ENCODE measurements at places on chromosomes 6 and 20. TPM values are rescaled to one million over a fixed set of nuclear protein-coding genes. Genes with fewer than 3 reads are reported as not detected.

DNA sequence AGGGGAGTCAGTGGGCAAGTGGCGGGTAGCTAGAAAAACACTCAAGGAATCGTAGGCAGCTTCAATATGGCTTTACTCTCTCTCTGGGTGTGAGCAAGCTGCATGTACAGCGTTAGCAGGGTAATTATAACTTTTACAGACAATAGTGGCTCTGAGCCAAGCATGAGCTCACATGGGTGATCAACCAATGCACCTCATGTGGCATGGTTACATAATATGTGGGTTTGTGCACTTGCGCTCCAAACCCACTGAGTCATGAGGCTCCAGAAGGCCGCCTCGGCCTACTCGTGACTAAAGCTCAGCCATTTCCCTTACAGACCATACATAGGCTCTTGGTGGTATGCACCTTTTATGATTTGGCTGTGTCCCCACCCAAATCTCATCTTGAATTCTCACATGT lies 78.4 kb upstream of the FBXL4 start:
- no peak for DNase-seq

DNA sequence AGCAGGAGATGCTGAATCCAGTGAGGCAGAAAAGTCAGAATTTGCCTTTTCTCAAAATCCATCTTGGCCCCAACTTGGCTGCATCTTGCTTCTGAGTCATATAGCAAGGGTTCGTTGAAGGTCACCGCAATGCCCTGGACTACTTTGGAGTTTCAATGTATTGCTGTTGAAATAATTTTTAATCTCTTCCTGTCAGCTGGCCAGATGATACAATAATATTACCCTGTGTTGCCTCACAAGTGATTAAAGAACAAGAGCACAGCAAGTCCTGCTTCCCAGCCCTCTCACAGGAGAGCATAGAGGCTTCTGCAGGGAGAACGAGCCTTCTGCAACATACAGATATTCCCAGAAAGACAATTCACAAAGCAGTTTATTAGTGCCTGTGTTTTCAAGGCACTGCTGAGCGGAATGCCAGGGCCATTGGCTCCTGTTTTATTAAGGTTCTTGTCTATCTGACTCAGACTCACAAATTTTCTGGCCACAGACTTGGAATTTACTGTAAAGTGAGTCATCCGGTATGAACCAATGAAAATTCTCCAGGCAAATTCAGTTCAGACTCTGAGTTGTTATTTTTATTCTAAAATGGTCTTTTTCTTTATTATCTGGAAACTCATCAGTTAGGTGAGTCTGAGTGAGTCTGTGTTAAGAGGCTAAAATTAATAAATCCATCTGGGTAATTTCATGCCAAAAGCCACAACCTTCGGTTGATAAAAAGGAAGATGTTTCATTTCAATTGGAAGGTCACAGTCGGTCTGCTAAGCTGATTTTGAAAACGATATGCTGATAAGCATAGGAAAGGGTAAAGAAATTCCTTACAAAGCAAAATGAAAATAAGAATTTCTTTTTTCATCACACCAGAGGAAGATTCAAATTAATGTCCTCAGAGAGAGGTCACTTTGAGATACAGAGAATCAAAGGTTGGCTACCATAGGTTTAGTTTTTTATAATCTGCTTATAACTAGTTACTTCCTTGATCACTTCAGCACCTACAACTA lies 289.4 kb upstream of the STXBP5 start:
- no peak for DNase-seq

DNA sequence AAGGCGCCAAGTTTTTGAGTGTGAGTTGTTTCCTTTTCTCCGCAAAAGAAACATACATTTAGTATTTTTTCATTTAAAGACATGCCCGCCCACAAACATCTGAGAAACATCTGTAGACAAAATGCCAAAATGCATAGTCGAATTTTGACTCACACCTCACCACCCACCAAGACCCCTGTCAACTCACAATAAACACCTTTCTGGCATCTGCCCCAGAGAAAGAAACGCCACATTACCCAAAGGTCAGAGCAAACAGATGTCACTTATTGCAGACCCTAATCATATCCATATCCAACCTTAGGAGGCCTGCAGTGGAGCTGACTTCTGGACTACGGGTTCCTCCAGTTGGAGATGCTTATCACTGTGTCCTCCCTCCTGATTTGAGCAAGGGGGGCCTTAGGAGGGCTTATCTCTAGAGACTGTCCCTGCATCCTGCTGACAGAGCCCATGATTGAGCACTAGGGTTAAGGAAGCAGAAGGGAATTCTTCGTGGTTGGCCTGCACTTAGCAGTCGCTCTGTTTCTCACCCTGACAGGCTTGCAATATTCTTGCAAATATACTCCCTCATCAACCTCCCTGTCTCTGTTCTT lies 90.5 kb upstream of the TBX18 start:
- no peak for DNase-seq

DNA sequence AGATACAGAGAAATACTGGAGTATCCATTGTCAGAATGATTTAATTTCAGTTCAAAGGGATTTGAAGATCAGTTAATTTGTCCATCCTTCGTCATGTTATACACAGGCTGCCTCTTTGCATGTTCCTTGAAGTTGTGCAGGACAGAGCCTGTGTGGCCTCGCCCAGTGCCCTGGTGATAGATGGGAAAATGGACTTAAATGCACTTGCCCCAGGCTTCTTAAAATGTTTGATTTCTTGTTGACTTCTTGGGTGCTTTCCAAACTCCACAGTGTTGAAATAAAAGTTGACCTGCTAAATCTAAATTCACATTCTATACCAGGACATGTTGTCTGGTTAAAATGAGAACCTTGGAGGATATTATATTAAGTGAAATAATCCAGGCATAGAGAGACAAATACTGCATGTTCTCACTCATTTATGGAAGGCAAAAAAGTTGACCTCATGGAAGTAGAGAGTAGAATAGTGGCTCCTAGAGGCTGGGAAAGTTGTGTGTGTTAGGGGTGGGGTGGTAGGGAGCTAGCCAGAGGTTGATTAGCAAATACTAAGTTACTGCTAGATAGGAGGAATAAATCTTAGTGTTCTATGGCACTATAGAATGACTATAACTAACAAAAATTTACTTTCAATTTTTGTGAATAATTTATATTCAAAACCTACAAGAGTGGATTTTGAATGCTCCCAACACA lies 25.3 kb downstream of the MARCKS start:
- DNase-seq, result no peak

GRCh38 chr6:163773646-163774045 lies 359.1 kb downstream of the QKI start:
- DNase-seq, result no peak

- DNase-seq, result no peak
Measured at GRCh38 chr6:128389820-128390534, 130.4 kb downstream of the PTPRK start.

- no peak for DNase-seq
Measured at GRCh38 chr6:15073344-15073789, 172.5 kb upstream of the JARID2 start.

GRCh38 chr6:85669735-85670194 lies 27.1 kb upstream of the SYNCRIP start:
- peak; percentile 58 for DNase-seq

DNA sequence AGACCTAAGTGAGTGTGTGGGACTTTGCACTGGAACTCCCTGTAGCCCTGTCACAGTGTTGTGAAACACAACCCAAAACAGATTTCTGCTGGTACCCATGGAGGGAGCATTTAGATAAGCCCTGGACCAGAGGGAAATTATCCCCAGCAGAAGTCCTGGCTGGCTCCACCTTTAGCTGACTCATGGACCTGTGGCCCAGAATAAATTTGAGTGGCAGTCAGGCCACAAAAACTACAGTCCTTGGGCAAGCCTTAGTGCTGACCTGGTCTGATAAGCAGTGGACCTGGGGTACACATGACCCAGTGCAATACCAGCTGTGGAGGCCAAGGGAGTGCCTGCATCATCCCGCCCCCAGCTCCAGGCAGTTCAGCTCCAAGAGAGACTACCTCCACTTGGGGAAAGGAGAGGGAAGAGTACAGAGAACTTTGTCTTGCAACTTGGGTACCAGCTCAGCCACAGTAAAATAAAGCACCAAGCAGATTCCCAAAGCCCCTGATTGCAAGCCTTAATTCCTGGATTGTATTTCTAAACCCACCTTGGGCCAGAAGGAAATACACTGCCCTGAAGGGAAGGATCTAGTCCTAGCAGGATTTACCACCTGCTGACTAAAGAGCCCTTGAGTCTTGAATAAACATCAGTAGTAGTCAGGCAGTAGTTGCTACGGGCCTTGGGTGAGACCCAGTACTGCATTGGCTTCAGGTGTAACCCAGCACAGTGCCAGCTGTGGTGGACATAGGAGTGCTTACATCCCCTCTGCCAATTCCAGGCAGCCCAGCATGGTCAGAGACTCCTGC lies 140.4 kb upstream of the COL21A1 start:
- DNase-seq, result no peak

- peak; percentile 71 for DNase-seq
Measured at GRCh38 chr6:70955441-70956190, 1.2 kb downstream of the B3GAT2 start.

DNA sequence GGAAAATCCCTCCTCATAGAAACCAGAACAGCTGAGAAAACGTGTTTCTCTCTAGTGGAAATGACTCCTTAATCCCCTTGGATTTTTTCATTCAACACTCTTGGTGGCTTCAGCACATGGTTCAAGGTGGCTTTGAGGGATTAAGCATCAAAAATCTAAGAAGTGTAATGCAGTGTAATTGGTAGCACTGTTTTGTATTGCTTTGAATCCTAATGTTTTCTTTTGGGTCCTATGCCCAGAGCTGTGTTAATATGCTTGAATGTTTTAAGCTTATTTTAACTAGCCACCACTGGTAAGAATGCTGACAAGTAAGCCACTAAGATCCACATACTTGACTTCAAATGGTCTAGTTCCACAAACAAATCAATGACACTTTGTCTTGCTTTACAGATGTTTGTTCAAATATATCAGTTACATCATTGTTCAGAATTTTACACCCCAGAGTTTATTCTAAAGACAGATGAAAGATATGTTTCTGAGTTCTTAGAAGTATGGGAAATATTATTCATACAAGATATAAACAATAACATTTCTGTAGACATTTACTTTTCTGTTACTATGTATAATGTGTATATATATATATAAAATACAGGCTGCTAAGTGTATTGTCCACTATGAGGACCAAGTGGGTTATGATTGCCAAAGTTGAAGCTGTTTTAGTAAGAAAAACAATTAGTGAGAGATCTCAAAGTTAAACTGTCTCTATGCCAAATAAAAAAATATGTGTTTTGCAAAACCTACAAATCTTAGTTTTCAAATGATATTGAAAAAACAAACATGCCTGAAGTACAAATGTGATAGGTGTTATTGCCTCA lies 220.8 kb downstream of the OGFRL1 start:
- DNase-seq, result no peak

GRCh38 chr20:31859998-31860380 lies 10.3 kb downstream of the DUSP15 start:
- DNase-seq, result no peak

DNA sequence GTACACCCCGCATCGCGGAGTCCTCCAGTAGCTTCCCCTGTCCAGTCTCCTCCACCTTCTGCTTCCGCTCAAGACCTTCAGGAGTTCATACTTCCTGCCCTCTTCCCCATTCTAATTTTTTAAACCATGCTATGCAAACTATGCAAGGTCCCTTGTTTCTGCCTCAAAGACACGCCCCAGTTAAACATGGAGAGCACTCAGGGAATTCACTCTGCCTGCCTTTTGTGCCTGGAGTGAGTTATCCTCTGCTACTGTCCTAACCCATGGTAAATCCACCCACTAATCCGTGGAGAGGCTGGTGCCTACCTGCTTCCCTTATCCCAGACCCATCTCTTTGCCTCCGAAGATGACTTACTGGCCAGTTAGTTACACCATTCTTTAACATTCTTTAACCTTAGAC lies 473.7 kb upstream of the JARID2 start:
- DNase-seq, result no peak

DNA sequence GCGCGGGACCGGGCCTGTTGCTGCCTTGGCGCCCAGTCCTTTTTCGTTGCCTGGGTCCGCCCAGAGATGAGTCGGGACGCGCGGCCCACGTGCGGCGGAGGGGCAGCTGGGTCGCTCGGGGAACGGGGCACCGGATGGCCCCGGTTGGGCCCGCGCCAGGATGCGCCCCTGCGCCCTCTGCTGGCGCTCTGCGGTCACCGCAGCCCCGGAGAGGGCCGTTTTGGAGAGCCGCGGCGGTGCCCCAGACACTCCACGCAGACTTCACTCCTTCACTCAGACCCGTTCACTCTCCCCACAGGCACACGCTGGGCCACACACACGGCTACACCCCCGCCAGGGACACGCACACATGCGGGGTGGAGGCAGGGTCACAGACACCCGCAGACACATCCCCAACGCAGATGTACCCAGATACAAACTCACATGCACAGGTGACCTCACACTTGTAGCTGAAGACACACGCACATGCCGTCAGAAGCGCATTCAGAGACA lies 38.8 kb downstream of the SRC start:
- peak; percentile 78 for DNase-seq

DNA sequence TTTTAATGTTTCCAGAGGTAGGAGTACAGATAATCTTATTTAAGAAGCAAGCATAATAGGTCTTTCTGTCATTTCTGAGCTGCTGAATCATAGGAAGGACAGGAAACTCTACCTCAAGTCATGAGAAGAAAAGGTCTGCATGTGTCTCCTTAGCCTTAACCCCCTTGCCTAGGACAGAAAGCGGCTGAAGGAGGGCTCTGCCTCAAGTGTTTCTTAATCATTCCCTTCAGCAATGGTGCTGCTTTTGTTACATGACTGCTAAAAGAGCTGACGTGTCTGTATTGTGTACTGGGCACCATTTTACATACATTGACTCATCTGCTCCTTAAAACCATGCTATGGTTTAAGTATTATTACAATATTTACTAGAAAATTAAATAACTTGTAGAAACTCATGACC lies 564.0 kb upstream of the AGPAT4 start:
- no peak for DNase-seq

- no peak for DNase-seq
Measured at GRCh38 chr20:40390654-40391053, 298.4 kb downstream of the MAFB start.

GRCh38 chr6:168408504-168409136 lies 32.4 kb upstream of the SMOC2 start:
- DNase-seq, result no peak

SCUBE3 gene
- total RNA-seq, result not detected

DZANK1 gene
- 1.1 TPM for total RNA-seq

TPD52L1 gene
- total RNA-seq, result 0.29 TPM

ERGIC3 gene
- 132 TPM for total RNA-seq

HFE gene
- 0.13 TPM for total RNA-seq

FOXF2 gene
- not detected for total RNA-seq
